H4 (cell line): ENCODE measurements at places on chromosomes 3 and 15.

DNA sequence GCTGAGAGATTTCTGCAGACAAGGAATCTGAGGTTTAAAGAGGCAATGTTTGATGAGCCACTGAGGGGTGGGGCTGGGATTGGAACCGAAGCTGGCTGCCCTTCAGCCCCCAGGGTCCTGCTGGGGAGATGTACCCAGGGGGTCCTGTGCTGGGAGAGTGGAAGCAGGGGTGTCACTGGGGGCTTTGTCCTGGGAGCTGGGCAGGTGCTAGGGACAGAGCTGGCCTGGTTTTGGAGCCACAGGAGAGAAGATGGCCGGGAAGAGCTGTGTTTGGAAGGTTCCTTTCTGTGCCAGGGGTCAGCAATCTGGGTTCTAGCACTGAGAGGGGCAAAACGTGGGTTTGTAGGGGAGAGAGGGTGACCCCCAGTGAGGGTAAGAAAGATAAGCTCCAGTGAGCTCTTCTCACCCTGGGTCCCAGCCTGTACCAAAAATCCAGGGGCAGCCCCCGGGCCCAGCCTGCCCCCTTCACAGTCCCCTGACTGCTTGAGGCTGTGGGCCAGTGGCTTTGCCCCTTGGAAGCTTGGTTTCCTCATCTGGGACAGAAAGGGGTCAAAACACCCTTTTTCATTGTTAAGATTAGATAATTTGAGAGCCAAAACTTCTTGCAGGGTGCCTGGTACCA is 69.6 kb downstream of the SMAD3 start:
- no peak for DNase-seq

- no peak for DNase-seq
Measured at GRCh38 chr15:31511707-31512310, 185.2 kb downstream of the KLF13 start.

DNA sequence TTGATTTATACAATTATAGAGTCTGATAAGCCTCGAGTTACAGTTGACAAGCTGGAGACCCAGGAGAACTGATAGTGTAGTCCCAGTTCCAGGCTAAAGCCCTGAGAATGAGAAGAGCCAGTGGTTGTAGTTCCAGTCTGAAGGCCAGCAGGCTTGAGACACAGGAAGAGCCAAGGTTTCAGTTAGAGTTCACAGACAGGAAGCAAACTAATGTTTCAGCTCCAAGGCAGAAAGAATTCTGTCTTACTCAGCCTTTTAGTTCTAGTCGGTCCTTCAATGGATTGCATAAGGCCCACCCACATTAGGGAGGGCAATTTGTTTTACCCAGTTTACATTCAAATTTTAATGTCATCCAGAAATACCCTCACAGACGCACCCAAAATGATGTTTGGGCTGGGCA is 102.7 kb downstream of the CDIN1 start:
- DNase-seq: no peak

- no peak for DNase-seq
Measured at GRCh38 chr3:106913966-106914365, 463.3 kb upstream of the CCDC54 start.

DNA sequence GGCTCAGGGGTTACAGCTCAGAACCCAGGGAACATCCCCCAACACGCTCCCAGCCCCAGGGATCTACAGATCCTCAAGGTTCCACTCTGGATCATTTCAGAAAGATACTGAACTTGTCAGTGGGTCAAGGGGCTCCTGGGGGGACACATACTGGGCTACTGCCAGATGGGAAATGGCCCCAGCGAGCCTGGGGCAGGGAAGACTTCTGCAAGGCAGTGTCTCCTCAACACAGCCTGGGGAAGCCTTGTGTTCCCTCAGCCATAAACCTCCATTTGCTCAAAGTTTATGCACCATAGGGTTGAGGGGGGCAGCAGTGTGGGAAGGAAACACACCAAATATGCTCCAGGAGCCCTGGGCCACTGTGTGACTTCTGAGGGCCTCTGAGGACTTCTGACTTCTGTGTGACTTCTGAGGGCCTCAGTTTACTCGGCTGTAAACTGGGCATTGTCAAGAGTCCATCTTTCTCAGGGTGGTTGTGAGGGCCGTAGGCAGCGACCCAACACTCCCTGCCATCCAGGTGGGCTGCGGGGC is 58.4 kb downstream of the IQSEC1 start:
- DNase-seq: no peak

GRCh38 chr3:15538345-15538744 is 16.8 kb upstream of the COLQ start:
- no peak for DNase-seq

DNA sequence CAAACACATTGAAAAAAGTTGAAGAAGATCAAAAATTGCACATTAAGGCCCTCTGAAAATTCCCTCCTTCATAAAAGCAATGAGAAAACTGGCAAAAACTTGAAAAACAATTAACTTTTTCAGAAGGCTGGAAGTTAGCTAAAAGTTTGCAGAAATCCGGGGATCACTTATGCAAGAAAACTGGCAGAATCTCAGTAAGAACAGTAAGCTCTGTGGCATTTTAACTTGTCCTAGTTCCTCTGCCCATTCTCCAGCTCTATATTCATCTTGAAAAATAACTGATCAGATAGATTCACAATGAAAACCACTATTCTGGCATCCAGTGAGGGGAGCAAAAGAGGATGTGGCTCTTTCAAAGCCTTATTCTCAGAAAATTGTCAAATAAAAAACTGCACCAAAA is 566.8 kb downstream of the NTRK3 start:
- DNase-seq: no peak

GRCh38 chr3:36560685-36561084 is 180.4 kb downstream of the STAC start:
- DNase-seq: no peak

DNA sequence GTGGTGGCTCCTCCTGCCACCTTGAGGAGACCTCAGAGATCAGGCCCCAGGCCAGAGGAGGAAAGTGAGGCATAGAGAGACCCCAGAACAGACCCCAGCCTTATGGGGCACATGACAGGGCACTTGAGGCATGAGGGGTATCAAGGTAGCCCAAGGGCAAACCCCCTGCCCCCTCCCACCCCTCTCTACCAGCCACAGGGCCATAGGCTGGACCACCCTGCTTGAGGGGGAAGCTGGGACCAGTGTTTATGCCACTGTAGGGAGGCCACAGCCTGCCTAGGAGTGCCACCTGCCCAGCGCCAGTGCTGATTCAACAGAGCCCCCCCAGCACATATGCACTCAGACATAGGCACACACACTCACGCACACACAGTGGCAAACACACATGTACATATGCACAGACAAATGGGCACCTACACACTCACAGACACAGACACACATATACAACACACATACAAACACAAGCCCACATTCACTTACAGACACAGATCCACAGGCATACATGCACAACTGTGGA is 10.3 kb downstream of the MYL3 start:
- no peak for DNase-seq

DNA sequence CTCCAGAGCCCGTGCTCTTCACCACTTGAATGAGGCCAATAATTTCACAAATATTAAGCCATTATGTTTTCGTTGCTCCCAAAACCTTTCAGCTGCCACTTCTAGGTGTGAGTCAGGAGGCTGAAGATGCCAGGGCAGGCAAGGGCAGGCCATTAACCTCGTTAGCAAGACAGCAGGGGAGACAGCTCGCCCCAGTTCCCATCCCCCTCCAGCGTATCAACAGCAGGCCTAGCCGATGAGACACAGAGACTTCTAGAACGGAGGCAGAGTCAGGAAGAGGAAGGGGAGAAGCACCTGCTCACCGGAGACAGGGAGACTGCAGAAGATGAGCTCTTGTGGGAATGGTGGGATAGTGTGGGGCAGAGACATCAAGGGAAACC is 28.0 kb upstream of the PLA2G4E start:
- no peak for DNase-seq

GRCh38 chr15:64634027-64634426 is 141.4 kb downstream of the RBPMS2 start:
- DNase-seq: no peak

DNA sequence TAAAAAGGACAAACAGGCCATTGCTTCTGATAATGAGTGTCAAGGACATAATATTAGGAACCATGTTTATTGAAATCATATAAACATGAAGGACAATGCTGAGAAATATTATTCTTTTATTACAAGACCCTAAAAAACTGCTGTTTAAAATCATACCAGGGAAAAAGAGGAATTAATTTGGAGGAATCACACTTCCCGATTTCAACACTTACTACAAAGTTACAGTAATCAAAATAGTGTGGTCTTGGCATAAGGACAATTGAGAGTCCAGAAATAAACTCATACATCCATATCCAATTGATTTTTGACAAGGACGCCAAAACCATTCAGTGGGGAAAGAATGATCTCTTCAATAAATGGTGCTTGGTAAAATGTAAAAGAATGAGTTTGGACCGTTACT is 13.0 kb downstream of the CYP1A1 start:
- DNase-seq: no peak

DNA sequence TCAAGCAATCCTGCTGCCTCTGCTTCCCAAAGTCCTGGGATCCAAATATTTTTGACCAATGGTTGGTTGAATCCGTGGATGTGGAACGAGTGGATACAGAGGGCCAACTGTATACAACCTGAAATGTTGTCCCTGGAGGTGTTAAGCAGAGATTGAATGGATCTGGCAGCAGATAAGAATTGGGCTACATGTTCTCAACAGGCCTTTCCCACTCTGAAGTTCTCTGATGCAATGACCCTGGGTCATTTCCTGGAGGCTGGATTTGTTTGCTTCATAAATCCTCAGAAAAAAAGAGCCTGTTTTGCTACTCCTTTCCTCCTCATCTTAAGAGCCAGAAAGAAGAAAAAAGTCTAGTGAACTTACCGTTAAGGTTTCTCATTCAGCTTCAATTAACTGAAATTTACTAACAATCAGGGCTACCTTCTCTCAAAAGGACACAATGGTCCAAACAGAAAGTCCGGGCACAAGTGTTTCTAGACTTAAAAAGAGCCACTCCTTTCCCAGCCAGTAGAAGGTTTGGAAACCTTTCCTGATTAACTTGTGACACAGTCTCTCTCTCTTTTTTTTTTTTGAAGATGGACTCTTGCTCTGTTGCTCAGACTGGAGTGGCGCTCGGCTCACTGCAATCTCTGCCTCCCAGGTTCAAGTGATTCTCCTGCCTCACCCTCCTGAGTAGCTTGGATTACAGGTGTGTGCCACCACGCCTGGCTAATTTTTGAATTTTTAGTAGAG is 6.5 kb downstream of the ARHGEF3 start:
- DNase-seq: no peak

GRCh38 chr15:38631119-38632075 is 66.8 kb upstream of the RASGRP1 start:
- no peak for DNase-seq

GRCh38 chr3:40278791-40279190 is 30.7 kb upstream of the EIF1B start:
- no peak for DNase-seq

DNA sequence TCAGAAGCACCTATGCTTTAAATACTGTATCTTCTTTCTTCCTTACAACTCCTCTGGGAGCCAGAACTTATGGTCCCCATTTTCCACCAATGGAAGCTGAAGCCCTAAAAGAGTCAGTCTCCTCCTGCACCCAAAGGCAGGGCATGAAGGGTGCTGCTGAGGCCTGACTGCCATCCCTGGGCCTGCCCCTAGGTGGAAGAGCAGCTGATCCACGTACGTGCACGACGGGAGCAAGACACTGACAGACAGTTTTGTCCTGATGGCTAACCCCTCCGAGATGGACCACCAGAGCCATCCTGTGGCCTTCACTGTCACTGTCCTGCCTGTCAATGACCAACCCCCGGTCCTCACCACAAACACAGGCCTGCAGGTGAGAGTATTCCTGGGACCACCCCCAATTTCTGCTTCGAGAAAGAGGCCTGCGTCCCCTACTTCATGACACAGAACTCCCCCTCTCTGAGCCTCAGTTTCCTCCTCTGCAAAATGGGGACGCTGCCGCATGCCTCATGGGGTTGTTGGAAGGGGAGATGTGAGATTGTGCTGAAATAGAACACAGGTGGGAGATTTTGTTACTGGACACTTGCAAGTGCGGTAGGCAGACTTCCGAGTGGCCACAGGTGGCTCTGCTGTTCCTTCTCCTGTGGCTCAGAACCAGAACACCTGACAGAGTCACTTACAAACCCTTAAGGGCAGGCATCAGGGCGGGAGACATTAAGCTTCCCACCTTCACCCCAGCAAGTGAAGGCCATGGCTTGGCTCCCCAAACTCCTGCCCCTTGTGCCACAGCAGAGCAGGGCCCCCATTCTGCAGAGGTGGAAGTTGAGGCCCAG is 175.4 kb downstream of the TBC1D2B start:
- no peak for DNase-seq

DNA sequence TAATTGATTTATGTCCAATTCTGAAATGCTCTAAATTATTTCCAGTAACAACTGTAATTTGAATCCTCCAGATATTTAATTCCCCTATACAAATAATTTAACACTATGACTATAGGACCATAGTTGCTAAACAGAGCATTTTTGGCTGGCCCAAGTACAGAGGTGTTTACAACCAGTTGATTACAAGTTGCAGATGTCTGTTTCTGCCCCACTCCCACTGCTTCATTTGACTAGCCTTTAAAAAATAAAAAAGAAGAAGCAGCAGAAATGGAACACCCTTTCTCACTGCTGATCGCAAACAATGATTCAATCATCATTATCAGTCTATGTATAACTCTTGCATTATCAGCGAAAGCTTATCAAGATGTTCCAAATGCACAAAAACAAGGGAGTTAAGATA is 54.6 kb downstream of the SENP7 start:
- no peak for DNase-seq

- no peak for DNase-seq
Measured at GRCh38 chr3:179933080-179933479, 103.7 kb downstream of the PEX5L start.

GRCh38 chr3:10925436-10926255 is 66.9 kb upstream of the SLC6A1 start:
- no peak for DNase-seq

DNA sequence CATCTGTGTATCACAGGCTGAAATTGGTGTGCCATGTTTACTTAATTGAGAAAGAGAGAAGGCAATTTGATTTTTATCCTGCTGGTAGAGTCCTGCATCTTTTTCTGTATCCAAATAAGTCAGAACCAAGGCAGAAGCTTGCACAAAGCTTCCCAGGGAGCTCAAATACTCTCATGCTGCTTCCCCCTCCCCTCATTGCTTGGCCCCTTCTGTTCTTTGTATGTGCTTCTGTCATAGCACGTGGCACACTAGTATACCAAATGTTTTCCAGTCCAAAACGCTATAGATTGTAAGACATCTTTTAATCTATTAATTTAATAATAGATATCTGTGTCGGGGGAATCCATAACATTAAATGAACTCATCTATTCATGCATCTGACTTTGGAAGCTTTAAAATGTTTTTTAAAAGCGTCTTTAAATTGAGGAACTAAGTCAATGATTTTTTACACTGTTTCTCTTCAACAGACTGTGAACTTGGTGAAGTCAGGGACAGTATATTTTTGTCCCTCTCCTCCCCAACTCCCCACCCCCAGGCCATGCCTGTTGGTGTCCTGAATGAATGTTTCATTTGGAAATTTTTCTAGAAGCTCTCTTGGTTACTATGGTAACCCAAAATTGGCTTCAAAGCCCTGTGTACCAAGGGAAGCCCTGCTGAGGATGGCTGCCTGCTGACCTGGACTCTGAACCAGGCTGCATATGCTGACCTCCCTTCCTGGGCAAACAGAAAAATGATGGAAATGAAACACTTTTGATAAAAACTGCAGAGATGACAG is 26.2 kb upstream of the SLC35G2 start:
- no peak for DNase-seq

- DNase-seq: no peak
Measured at GRCh38 chr15:71515375-71516186, 294.8 kb upstream of the NR2E3 start.

- no peak for DNase-seq
Measured at GRCh38 chr15:91704343-91704742, 149.2 kb upstream of the SLCO3A1 start.

- DNase-seq: no peak
Measured at GRCh38 chr3:107402214-107402613, 25.0 kb downstream of the CCDC54 start.

GRCh38 chr3:195803289-195803908 is 8.3 kb downstream of the MUC4 start:
- no peak for DNase-seq
